Stimulated activated CD8-positive, alpha-beta memory T cell treated with anti-CD3 and anti-CD28 coated beads, Interleukin-2, amount 100 ng/mL, for 1 hour (primary cell): ENCODE measurements at places on chromosomes 13 and 19.

- DNase-seq = no peak
These were observed 21.7 kb downstream of the LPAR6 start for GRCh38 chr13:48391257-48391656.

- no peak for DNase-seq
These were observed 185.2 kb downstream of the KLF12 start for GRCh38 chr13:73948848-73949529.

GRCh38 chr13:80348314-80348713 lies 7.4 kb upstream of the SPRY2 start:
- no peak for DNase-seq

DNA sequence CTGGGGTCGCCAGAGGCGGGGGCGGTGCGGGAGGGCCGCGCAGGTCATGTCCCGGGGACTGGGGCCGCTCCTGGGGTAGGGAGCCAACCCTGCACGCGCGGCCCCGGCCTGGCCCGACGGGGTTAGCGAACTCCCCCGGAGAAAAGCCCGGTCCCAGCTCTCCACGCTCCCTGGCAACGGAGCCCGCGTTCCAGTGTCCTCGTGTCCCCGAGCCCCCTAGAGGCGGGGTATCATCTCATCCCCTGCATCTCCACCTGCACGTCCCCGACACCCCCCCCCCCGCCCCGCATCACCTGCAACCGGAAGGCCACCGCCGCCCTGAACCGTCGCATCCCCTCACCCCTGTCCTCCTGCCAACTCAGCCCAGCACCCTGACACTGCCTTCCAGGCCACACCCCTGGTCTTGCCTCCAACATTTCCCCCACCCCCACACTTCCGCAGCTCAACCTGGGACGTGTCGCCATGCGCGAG lies 2.7 kb downstream of the WDR88 start:
- no peak for DNase-seq

- no peak for DNase-seq
These were observed 175.4 kb upstream of the RFC3 start for GRCh38 chr13:33642374-33643065.

DNA sequence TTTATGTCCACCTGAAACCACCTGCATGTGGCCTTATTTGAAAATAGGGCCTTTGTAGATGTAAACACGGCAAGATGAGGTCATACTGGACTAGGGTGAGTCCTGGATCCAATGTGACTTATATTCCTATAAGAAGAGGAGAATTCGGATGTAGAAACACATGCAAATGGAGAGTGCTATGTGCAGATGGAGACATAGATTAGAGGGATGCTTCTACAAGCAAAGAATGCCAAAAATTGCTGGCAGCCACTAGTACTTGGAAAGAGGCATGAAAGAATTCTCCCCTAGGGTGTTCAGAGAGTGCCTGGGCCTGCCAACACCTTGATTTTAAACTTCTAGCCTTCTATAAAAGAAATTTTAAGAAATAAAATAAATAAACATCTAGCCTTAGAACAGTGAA lies 226.1 kb downstream of the RFC3 start:
- no peak for DNase-seq

DNA sequence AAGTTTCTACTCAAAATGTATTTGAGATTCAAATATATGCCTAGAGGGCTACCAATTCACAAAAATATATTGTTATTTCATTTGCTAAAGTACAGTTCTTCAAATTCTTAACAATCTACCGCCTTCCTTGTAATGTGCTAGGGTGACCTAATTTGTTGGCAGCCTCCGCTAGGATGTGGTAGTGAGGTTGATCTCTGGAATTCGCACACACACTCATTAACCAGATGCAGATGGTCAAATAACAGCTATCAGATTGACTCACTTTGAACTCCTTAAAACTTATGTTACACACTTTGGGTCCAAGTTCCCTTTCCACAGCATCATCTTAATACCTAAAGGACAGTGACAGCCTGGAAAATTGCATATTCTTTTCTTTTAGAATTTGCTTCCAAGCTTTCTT lies 367.3 kb downstream of the DCT start:
- DNase-seq = no peak

- DNase-seq = no peak
These were observed 3.1 kb downstream of the DDA1 start for GRCh38 chr19:17312189-17313113.

GRCh38 chr19:3135961-3136683 lies at the start of gene GNA15:
GNA15 (plus strand) TSS chr19:3136033; CDS start chr19:3136451, 418 bp downstream.
- DNase-seq = no peak

- no peak for DNase-seq
These were observed 241.3 kb upstream of the IRS2 start for GRCh38 chr13:110027470-110028240.

- no peak for DNase-seq
These were observed 924 bp downstream of the PRAM1 start for GRCh38 chr19:8501516-8501915.

- DNase-seq = no peak
These were observed 73.0 kb upstream of the MAB21L1 start for GRCh38 chr13:35549481-35549880.

DNA sequence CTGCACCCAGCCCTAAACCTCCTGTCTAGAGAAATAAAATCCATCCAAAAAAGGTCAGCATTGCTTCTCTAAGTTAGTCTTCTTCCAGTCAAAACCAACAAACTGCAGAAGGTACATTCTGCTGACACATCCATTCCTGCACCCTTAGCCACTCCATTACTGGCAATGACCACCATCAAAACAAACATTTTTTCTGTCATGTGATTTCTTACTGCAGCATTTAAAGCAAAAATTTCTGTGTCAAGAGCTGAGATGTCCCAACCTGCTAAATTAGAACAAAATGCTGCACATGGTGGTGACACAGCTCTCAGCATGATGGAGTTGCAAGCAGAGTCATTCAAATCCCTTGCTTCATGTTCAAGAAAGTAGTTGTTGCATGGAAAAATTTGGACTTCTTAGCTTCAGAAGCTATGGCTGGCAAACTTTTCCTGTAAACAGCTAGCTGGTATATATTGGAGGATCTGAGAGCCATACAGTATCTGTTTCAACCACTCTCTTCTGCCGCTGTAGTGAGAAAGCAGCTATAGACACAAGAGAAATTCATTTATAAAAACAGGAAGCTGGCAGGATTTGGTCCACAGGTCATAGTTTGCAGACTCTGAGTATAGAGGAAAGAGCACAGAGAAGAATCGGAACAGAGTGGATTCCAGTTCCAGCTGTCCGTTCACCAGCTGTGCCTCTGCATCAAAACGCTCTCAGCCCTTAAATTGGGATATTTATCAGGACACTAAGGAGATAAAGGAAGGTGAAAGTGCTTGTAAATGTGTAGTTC lies 17.4 kb downstream of the RUBCNL start:
- DNase-seq = no peak

DNA sequence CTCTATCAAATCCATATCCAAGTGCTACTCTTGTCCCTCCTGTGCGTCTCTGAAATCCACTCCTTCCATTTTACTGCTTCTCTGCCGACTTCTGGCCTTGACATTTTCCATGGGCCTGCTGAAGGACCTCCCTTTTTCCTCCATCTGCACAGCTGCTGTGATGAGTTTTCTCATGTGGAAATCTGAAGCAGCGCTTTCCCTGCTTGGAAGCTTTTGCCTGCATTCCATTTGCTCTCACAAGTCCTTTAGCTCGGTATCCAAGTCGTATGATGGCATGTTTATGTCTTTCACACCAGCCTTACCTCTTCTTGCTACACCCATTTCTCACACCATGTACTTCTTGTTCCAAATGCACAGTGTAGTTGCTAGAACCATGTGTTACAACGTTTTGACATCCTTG lies 328.2 kb downstream of the GPC5 start:
- no peak for DNase-seq
